ENCODE measurements at places on chromosomes 7 and 10.

DNA sequence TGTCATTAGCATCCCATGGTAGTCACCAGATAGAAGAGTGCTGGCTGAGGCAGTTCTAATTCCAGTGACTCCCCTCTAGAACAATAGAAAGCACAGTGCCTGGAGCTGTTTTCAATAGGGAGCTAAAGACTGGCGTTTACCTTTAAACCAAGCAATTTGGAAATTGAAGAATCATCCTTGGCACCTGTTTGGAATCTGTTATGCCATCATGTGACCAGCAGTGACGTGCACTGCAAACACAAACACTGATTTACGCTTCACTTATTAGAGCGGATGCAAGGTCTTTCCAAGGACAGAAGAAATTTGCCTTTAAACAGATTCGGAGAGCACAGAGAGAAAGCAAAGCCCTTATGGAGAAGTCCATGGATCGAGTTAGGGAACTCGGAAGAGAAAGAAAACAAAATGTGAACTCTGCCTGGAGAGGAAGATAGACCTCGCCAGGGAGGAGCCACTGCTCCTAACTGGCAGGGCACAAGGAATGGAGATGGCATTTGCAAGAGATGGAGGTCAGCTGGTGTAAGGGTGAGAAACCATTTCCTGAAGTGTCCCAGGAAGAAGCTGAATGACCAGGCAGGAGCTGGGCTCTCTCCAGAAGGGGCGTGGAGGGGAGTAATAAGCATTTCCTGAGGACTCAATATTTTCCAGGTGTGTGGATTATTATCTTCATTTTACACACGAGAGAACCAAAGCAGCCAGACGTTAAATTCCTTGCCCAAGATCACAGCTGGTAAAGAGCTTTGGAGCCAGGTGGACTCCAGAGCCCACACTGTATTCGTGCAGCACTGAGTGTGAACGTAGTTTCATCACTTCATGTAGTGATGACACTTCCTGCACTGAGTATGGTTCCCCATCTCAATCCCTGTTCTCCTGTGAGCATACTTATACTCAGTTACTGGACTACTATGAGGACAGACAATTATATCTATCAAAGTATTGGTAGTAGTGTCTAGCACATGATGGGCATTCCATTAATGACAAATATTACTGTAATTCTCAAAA is 97.7 kb downstream of the CUBN start:
- DNase-seq: no peak

GRCh38 chr10:113341138-113341537 is 211.7 kb upstream of the HABP2 start:
- DNase-seq: no peak

GRCh38 chr7:118327174-118327573 is 102.7 kb downstream of the ANKRD7 start:
- no peak for DNase-seq

GRCh38 chr10:5563991-5564536 is 39.3 kb downstream of the CALML3 start:
- no peak for DNase-seq

- DNase-seq: no peak
These were observed 228.4 kb upstream of the INHBA start for GRCh38 chr7:41931263-41931646.

- no peak for DNase-seq
These were observed 71.3 kb downstream of the NRCAM start for GRCh38 chr7:108384716-108385483.

GRCh38 chr10:82136103-82136502 is 261.1 kb downstream of the NRG3 start:
- DNase-seq: no peak

GRCh38 chr10:117174439-117175214 is 22.7 kb upstream of the KCNK18 start:
- DNase-seq: no peak

All from SIG-M5 (cell line).